Memory B cell (primary cell): ENCODE measurements at places on chromosomes 1 and 21.

GRCh38 chr1:118073648-118074435 is 111.2 kb downstream of the SPAG17 start:
- no peak for DNase-seq

DNA sequence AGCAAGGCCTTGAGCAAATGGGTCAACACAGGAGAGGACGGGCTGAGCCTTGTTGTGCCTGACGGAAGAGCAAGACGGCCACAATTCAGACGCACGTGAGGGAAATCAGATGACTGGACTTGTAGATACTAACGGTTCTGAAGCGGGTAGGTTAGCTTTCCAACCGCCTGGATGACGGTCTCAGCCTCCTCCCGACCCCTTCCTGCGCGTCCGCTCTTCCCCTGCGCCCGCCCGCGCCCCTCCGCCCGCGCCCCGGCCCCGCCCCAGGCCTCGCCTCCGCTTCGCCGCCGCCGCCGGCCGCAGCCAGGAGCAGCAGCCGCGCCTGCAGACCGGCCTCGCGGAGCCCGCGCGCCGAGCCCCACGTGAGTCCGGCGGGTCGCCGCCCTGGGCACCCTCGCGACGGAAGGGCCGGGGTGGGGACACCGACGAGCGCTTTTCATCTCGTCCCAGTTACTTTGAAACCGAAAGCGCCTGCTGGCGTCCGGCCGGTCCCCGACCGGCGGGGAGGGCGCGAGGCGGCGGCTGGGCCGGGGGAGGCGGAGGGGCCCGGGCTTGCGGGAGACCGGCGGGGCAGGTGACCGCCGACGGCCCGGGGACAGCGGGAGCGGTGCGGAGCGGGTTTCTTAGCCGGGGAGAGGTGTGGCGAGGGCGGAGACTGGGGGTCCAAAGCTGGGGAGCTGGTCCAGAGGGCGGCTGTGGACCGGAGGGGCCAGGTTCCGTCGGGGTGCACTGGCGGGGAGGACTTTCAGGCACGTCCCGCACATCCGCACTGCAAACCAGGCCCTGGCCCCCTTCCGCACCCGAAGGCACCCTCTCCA is at the start of gene TRAF5:
TSS of gene TRAF5 (plus strand) at position 306 of the 818 bp plus-strand sequence. CDS start 26,407 bp downstream, outside the sequence.
- peak; percentile 62 for DNase-seq

GRCh38 chr1:83816836-83817235 is 182.1 kb downstream of the TTLL7 start:
- no peak for DNase-seq

DNA sequence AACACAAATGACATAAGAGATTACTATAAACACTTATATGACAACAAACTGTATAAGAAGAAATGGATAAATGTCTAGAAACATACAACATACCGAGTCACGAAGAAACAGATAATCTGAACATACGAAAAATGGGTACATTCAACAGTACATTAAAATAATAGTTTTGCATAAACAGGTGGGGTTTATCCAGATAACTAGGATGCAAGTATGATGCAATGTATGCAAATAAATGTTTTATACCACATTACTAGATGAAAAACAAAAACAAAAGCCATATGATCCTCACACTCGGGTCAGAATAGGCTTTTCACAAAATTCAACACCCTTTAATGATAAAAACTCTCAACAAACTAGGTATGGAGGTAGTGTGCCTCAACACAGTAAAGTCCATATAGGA is 1585.7 kb downstream of the BRINP3 start:
- no peak for DNase-seq

DNA sequence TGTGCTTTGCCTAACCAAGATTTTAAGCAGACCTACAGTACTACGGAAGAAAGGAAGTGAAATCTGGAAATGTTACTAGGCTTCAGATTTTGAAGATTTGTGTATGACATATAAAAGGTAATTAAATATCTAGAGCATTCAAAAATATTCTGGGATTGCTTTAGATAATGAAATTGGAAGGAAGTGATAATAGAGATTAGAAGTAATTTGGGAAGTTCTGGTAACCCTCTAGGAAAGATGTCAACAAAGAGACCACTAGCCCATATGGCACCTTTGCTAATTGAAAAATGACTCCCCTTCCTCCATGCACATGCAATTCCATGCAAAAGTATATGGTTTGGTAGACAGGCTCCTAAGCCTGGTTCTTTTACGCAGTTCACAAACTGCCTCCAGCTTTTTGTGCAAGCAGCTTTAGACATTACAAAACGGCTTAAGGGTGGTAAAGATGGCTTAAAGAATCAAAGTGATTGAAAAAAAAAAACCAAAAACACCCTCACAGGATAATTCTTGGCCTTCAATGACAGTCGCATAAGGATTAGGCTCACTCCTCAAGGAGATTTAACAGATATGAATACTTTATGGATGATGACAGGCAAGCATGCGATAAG is 81.8 kb downstream of the LRRC7 start:
- no peak for DNase-seq

GRCh38 chr21:26470351-26471098 is 102.6 kb downstream of the CYYR1 start:
- no peak for DNase-seq

DNA sequence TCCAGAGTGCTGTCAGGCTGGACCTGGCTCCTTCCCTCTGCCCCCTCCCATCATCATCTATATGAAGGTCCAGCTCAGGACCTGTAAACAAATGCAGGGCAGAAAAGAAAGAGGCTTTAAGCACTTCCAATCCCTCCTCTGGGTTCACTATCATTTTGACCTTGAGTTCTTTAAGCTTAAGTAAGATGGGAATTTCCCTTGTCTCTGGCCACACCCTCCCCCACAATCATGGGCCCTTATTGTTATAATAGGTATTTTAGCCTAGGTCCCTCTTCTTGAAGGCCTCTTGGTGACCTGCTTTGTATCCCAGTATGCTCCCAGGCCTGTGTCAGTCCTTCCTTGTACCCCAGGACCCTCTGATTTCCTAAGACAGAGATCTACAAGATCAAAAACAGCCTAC is 45.1 kb upstream of the EPS15 start:
- no peak for DNase-seq

DNA sequence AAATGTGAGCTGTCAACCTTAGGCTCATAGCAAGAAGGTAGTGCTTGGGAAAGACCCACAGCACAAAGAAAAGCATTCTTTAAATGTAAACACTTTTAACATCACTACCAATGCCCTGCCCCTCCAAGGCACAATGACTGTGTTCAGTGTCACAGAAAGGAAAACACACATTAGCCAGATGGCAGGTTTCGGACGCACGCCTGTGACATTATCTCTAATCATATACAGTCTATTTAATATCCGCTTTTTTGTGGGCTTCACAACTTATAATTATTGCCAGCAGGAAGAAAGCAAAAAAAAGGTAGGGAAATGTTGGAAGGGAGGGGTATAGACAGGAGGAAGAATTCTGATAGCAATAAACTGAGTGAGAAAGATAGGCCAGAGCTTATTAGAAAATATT is 112.4 kb upstream of the BEND5 start:
- no peak for DNase-seq
